Cortex of kidney (tissue), 1 donor: ENCODE measurements at places on chromosomes 6 and 20.

DNA sequence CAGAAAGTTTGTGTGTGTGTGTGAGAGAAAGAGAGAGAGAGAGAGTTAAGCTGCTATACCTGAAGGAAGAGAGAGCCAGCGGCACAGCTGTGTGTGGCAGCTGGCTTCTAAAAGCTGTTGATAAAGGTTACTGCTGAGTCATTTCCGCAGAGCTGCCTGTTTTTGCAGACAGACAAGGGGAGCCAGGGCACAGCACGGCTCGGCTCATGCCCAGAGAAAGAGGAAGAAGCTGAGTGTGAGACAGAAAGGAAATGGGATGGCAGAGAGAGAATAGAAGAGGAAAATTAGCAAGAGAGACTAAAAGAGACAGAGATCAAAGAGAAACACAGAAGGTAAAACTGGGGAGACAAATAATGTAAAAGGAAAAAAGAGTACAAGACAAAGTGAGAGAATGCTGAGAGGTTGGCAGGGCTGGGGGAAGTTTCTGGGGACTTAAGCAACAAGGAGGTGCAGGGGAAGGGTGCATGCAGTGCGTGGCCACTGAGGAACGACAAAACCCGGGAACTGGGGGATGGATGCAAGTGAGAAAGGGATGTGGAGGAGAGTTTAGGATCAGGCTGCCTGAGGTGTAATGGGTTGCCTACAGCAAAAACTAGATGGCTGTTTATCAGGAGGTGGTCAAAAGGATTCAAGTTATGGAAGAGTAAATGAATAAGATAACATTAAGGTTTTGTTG lies 22.7 kb downstream of the HLA-A start:
- DNase-seq: no peak

GRCh38 chr6:3873051-3873450 lies 23.9 kb downstream of the FAM50B start:
- DNase-seq: no peak

DNA sequence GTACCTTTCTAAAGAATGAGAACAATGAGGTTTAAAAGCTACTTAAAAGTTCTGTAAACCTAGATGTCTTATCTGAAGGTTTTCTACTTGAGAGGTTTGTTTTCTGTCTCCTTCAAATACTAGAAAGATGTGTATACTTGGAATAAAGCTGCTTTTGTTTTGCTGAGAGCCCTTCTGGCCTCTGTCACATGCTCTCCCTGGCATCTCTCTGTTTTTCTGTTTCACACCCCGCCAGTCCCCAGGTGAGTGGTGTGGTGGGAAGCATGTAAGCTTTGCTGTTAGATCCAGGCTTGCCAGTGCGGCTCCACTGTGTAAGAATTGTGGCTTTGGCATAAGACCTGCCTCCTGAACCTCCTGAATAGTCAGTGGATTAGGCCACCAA lies 56.8 kb downstream of the SNX9 start:
- DNase-seq: no peak

GRCh38 chr20:59571551-59572314 lies 32.6 kb upstream of the PHACTR3 start:
- DNase-seq: no peak

- no peak for DNase-seq
Observed at GRCh38 chr6:167393731-167394130, 68.8 kb downstream of the TTLL2 start.

DNA sequence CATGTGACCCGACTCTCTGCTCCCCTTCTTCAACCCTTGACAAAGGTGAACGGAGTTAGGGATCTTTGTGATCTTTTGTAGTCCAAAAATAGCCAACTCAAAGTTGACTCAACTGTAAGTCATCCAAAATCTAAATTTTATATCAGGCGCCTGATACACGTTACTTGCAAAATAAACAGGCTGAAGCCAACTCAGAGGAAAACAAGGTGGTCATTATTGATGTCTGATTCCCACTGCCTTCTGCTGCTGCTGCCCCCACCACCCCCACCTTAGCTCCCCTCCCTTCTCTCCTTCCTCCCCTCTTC lies 13.2 kb upstream of the RNF8 start:
- no peak for DNase-seq

GRCh38 chr20:4369798-4370124 lies 351.9 kb upstream of the PRND start:
- no peak for DNase-seq

DNA sequence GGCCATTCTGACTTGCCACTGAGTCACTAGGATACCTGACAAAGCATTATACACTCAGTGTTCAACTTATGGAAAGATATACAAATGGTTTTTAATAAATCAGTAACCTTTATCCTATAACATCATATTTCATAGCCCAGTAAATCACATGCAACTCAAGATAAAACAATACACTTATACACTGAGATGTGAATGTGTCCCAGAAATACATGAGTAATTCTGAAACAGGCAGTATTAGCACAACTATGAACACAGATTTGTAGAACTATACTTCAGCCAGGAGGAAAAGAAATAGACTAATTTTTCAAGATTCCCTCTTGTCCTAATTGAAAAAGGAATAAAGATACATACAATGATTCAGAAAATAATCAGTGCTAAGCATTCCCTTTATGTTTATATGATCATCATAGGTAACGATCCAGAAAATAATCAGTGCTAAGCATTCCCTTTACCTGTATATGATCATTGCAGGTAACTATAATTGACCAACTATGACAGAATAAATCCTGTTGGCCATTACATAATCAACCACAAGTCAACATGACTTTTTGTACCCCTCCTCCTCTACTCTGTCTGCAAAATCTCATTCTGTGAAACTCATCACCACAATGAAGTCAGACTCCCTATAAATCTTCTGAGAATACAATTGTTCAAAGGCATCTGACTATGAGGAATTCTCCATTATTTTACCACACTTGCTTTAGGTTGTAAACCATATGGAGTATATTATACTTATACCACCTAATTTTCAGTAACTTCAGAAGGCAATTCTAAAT lies 30.3 kb downstream of the HACE1 start:
- DNase-seq: no peak

DNA sequence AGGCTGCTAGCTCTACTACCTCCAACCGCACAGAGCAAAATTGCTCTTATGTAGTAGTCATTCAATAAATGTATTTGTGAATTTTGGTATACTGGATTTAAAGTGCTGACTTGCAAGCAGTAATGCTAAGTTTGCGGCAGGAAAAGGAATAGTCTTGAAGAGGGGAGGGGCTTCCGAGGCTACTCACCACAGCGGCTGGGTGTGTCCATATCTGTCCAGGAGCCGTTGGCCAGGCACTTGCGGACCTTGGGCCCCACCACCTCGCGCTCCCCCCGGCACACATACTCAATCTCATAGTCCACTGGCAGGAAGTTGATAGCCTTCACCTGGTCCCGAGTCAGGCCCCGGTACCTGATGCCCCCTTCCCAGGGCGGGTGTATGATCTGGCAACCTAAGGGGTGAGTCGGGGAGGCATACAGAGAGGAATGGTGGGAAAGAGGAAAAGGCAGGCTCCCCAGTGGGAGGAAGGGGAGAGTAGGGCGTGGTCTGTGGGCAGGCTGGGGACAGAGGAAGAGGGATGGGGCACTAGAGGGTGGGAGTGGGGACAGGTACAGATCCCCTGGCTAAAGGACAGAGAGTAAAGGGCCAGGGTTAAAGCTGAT lies 1.7 kb downstream of the GABBR1 start:
- DNase-seq: no peak

DNA sequence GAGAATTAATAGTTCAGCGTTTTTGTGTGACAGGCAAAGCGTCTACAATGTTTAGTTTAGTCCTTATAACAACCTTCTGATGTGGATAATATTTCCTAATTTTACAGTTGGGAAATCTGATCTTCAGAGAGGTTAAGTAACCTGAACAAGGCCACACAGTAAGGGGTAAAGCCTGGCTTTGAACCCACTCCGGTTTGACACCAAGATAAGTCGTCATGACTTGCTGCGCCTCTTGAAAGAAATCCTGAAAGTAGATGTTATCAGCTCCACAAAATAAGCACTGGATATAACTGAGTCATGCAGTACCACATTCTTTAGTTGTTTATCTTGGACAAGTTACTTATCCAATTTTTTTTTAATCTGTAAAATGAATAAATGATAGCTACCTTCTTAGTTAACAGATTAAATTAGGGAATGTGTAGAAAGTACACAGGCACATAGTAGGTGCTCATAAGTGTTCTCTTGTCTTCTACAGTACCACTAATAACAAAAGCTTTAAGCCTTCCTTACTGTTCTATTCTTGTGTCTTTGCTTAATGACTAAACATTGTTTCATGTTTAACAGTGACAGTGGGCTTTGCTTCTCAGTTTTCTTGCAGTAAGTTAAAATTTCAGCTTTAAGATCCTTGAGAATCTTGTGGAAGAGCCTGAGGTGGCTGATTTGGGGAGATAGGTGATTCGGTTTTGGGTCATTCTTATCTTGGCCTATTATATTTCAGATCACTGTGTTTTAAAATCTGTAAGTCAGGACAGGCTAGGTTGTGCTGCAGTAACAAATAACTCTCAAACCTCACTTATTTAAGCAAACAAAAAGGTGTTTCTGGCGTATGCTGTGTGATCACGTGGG lies 2.1 kb downstream of the HIVEP1 start:
- no peak for DNase-seq

- no peak for DNase-seq
Observed at GRCh38 chr6:4374216-4374615, 238.8 kb upstream of the ECI2 start.

DNA sequence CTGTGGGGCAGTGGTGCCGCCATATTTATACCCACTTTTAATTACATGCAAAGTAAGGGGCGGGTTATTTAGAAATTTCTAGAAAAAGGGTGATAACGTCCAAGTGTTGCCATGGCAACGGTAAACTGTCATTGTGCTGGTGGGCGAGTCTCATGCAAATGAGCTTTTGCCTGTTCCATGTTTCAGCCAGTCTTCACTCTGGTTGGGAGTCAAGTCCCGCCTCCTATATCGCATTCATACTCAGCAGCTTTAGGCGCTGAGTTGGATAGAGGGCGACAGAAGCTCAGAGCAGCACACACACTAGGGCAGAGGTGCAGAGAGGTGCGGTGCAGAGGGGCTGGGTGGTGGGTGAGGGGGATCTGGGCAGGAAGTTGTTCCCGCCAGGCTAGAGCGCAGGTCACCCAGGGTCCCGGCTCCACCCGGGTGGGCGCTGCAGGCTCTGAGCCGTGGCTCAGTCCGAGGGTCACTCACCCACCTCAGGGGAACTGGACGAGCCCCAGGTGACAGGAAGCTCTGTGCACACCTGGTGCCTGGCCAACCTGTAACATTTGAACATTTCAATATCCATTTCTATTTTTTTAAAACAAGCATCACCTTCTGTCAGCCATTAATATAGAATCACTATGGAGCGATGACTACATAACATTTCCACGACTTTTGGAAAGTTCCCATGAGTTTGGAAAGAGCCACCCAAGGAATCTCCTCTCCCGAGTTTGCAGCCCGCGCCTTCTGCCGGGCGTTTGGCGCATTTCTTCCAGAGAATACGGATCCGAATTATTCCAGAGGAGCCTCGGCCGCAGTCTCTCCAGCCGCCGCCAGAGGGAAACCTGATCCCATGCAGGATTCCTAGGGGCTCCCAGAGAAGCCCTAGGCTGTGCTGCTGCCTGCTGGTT lies 89.1 kb upstream of the PHACTR3 start:
- no peak for DNase-seq

DNA sequence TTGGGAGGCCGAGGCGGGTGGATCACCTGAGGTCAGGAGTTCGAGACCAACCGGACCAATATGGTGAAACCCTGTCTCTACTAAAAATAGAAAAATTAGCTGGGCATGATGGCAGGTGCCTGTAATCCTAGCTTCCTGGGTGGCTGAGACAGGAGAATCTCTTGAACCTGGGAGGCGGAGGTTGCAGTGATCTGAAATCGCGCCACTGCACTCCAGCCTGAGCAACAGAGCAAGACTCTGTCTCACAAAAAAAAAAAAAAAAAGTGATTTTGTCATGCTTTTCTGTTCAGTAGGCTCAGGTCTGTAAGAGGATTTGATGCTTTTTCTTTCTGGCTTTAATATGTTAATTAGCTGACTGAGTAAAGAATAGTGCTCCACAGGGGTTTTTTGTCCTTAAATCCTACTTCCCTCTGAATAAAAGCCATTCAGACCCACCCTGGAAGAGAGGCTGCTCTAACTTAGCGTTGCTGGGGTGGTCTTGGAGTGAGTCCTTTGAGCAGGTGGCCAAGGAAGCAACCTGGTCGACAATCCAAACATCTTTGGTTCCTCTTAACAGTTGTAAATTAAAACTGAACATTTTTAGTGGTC lies 19.0 kb downstream of the MCM8 start:
- no peak for DNase-seq

DNA sequence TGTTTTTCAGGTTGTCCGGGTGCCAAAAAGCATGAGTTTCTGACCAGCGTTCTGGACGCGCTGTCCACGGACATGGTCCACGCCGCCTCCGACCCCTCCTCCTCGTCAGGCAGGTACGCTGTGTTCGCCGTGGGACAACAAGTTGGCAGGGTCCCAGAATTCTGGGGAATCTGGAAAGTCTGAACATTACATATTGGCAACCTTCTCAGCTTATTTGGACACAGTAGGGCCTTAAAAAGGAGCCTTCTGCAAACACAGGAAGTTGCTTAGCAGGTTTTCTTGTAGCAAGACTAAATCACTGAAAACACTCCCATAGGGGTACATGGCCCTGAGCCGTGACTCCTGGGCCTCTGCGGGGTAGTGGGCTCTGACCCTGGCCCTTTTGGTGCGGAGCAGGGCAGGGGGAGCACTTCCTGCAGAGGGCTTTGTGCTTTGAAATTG lies 209.7 kb downstream of the SMOC2 start:
- DNase-seq: no peak

DNA sequence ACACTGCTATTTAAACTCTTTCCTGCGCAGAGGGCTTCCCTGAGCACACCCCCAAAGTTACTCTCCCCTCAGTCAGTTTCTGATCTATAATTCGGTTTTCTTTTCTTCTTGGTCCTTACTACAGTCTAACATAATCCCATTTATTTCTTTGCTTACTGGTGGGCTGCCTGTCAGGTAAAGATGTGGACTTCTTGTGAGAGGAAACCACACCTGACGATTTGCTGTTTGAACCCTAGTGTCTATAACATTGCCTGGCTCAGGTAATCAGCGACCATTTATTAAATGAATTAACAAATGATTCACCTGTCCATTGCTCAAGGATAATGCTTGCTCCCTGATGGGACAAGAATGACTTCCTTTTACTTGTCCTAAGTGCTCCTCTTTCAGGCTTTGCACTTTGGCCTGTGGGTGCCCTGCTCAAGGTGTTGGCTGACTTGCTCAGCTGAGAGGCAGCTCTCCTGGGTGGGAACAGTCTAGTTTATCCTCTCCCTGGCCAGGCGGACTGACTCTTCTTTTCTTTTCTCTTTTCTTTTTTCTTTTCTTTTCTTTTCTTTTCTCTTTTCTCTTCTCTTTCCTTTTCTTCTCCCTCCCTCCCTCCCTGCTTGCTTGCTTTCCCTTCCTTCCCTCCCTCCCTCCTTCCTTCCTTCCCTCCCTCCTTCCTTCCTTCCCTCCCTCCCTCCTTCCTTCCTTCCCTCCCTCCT lies 233.1 kb downstream of the BCAS1 start:
- no peak for DNase-seq

GRCh38 chr20:49344975-49345374 lies 67.1 kb upstream of the ZNFX1 start:
- no peak for DNase-seq

- no peak for DNase-seq
Observed at GRCh38 chr20:25543068-25543467, 42.3 kb downstream of the NINL start.
